ENCODE measurements at places on chromosomes 12 and 14. TPM values are rescaled to one million over a fixed set of nuclear protein-coding genes. Genes with fewer than 3 reads are reported as not detected.

- DNase-seq: no peak
Measured at GRCh38 chr14:56945291-56945690, 135.0 kb upstream of the OTX2 start.

DNA sequence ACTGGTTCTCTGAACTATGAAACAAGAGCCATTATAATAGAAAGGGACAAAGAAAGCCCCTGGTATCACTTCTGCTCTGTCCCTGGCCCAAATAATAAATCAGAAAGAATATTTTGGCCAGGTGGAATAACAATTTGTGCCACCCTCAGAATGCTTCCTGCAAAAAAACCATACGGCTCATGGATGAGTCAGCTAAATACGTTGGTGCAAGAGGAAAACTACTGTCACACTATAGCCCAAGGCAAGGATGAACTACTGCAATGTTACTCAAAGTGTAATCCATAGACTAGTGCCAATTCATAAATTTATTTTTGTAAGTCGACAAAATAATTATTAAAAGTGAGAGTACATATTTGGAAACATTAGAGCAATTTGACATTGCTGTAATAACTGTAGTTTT lies 68.2 kb downstream of the ANKS1B start:
- DNase-seq: no peak

GRCh38 chr14:86654558-86655184 lies 1124.7 kb downstream of the FLRT2 start:
- DNase-seq: no peak

- no peak for DNase-seq
Measured at GRCh38 chr14:90405101-90405500, 8.3 kb downstream of the CALM1 start.

DNA sequence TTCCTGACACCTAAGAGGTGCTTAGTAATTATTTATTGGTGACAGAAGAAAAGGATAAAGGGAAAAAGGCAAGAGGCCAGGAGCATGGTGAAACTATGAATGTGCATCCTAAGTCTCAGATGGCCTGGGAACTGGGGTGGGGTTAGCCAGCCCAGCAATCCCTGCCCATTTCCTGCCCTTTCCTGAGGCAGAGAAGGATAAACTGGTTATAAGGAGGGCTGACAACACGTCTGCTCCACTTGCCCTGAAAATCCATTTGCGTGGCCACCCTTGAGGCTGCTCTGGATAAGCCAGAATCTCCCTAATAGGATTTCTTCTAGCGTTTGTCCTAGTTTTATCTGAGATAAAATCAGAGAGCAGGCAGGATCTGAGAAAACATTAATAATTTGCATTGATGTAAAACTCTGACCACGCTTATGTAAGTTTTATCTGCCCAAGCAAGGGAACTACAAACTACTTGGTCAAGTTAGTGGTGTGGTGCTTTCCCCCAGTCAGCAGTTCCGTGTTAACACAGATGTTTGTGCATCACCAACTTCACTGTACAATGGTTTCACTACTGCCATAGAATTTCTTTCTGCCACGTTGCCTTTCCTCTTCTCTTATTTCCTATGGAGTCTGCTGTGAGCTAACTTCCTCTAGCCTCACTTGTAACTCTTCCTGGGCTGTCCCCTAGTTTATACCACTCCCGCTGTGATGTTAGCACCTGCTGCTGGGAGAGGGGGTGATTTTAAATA lies 392.7 kb downstream of the RPS29 start:
- no peak for DNase-seq

- DNase-seq: no peak
Measured at GRCh38 chr12:121799156-121799841, 4.5 kb upstream of the SETD1B start.

- DNase-seq: no peak
Measured at GRCh38 chr12:57766464-57767304, at the start of gene CYP27B1. CYP27B1 (minus strand) TSS chr12:57767078; CDS start chr12:57767041, 37 bp downstream.

GRCh38 chr14:89393222-89393745 lies 23.7 kb downstream of the FOXN3 start:
- no peak for DNase-seq

GRCh38 chr12:108822497-108823205 lies 34.7 kb downstream of the SSH1 start:
- no peak for DNase-seq

DNA sequence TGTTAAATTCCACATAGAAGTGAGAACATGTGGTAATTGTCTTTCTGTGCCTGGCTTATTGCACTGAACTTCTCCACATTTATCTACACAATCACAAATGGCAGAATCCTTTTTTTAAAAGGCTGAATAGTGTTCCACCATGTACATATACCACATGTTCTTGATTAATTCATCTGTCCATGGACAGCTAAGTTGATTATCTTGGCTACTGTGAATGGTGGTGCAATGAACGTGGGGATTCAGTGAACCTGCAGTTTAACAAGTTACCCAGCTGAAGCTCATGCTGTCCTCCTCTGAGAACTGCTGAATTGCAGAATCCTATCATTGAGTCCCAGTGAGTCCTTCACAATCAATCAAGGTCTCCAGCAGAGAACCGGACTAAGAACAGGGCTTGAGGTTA lies 74.9 kb downstream of the TBK1 start:
- DNase-seq: no peak

DNA sequence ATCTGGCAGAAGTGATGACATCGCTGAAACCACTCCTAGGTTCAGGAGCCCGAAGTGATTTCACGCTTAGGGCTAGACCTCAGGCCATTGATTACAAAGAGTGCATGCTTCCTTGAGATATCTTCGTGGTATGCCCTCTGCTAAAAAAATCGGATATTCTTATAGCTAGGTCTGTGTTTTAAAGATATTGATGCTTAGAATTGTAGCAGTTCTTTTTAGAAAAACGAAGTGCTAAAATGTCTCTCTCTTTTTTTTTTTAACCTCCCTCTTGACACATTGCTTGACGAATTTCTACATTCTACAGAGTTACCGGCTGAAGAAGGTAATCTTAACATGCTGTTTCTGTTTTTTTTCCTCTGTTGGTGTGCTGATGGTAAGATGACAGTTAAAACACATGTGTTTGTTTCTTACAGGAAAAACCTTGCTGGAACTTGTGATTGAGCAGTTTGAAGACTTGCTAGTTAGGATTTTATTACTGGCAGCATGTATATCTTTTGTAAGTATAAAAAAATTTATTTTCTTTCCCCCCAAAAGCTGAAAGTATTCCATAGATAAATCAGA lies 1.3 kb downstream of the ATP2A2 start:
- DNase-seq: no peak

- no peak for DNase-seq
Measured at GRCh38 chr14:85336817-85337216, 193.1 kb upstream of the FLRT2 start.

GRCh38 chr14:20386276-20386855 lies 26.9 kb downstream of the TEP1 start:
- no peak for DNase-seq

DNA sequence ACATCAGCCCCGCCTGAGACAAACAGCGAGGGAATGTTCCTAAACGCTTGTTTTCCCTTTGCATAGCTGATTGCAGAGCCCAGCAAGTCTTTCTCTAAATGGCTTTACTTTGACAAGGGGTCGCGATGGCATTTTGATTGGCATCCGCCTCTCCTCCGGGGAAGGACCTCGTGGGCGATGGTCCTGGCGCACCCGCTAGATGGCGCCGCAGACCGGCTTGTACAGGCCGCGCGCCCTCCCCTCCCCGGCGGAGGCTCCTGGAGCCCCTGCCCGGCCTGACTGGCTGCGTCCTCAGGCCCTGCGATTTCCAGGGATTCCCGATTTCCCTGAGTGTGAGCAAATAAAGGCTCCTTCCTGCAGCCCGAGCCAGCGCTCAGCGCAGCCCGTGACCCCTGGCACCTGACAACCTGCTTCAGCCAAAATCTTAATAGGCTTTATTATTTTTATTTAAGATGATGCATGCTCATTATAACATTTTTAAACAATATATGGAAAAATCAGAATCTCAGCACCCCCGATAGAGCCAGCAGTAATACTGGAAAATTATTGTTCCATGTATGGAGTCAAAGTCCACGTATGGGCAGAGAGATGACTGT lies 468.3 kb downstream of the AACS start:
- DNase-seq: no peak

The KRT7 gene
- 168 TPM for total RNA-seq

The RHNO1 gene
- 24.5 TPM for total RNA-seq
